ENCODE measurements at places on chromosomes 6 and 20.

DNA sequence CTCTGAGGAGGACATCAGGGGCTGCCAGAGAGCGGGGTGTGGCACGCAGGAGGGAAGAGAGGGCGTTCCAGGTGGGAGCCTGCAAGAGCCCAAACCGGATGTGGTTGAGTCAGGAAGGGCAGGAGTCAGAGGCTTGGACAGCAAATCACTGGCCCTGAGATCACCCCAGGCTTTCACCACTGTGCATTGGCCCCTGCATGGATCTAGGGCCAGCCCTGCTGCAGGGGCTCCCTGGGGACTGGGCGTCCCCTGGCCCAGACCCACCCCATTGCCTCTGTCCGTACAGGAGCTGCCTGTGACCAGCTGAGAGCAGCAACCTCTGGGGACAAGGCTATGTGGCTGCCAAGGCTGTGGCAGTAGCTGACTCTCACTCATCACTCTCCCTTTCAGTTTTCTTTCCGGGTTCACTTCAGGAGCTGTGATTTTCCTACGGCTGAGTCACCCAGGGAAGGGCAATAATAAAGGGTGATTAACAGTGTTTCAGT is 33.9 kb downstream of the KCNK17 start:
- no peak for DNase-seq

DNA sequence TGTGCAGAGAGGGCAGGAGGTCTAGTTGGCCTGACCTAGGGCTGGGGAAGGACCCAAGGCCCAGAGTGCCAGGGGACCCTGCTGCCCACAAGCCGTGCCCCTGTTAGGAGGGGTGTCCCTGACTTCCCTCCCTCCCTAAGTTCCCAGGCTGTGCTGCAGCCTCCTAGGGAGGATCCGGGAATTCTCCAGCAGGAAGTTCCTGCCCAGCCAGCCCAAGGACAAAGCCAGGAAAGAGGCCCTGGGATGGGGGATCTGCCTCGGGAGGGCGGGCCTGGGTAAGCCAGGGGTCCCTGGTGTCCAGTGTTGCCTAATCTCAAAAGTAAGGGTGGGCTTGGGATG is 9.3 kb upstream of the BAK1 start:
- no peak for DNase-seq

- no peak for DNase-seq
Measured at GRCh38 chr6:149586149-149586548, 20.0 kb downstream of the GINM1 start.

DNA sequence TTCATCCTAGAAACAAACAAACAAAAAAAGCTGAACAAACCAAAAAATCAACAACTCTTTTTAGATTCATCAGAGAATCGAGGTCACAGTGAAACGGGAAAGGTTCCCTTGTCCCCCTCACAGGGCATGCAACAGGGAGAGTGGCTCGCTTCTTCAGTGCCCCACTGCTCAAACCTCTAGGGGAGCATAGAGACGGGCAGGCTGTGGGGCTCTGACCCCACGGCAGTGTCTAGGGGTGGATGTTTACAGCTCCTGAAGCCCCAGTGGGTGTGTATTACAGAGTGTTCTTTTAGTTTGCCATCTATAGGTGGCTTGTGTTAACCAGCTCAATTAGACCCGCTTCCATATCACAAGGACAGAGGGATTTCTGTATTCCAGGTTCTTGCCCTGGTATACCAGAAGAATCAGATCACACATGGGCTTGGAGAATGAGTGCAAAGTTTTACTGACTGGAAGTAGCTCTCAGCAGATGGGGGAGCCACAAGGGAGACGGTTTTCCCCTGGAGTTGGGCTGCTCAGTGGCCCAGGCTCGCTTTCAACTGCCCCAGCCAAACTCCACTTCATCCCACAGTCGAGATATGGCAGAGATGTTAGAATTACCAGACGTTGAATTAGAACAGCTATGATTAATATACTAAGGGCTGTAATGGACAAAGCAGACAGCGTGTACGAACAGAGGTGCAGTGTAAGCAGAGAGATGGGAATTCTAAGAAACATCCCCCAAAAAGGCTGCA is 192.6 kb upstream of the CST7 start:
- no peak for DNase-seq

GRCh38 chr20:42572320-42573016 is 617.2 kb downstream of the PTPRT start:
- no peak for DNase-seq

All from dermis microvascular lymphatic vessel endothelial cell (primary cell).